Spleen (tissue), 13 donors: ENCODE measurements at places on chromosomes 5 and 9. TPM values are rescaled to one million over a fixed set of nuclear protein-coding genes. Genes with fewer than 3 reads are reported as not detected.

- no peak overlapping the region for H3K4me3 ChIP-seq
- H3K27me3 ChIP-seq: no peaks in the 10 kb centered on the region
- no peak overlapping the region for H3K27ac ChIP-seq
- no peaks in the 10 kb centered on the region for H3K36me3 ChIP-seq
Observed at GRCh38 chr5:23071682-23072081, 218.5 kb upstream of the CDH12 start.

DNA sequence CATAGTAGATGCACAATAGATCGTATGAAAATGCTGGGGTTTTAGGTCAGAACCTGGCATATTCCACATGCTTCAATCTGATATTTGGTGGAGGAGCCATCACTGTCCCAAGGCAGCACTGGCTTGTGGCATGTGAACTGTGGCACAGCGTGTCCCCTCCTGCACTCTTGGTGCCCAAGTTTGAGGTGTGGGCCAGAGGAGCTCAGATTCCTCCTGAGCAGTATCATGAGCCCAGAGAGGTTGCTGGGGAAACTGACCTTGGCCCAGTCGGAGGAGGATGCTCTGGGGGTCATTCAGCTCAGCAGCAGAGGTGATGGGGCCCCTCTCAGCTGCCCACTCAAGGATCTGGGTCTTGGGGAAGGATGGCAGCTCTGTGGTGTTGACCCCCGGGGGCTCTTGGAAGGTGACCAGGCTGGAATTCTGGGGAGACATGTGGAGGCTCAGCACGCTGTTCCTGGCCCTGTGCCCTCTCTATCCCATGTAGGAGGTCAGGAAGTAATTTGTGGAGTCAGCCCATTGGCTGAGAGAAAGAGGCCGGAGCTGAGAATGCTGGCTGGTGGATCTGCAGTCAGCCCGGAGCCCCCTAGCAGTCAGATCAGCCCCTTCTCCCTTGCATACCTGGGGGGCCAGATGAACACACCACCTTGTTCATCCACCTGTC lies 23.7 kb downstream of the FPGS start:
- peaks cover 86% of the 10 kb centered on the region for H3K4me1 ChIP-seq
- H3K27ac ChIP-seq: no peak overlapping the region
- DNase-seq: no peak
- H3K4me3 ChIP-seq: no peak overlapping the region

DNA sequence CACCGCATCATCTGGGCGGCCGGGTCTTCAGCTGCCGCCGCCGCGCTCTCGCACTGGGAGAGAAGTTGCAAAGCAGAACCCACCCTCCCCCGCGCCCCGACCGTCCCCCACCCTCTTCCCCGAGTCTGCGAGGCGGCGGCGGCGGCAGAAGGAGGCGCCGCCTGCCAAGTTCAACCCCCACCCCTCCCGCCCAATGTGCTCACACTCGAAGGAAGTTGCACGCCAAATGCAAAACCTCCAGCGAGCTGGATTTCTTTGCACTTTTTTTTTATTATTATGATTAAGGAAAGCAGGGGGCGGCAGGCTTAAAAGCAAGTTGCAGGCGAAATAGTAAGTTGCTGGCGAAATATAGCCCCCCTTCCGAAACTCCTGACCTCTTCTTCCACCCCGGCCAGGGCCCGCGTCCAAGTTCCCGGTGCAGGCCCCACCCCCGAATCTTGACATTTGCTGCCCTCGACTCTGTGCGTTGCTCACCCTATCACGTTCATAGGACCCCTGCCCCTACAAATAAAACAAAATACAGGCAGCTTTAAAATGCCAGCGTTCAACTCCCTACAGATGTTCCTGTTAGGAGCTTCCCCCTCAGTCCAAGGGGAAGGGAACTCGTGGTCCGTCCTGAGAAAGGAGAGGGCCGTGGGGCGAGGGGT lies 1.1 kb upstream of the NR3C1 start:
- H3K36me3 ChIP-seq: no peaks in the 10 kb centered on the region
- no peaks in the 10 kb centered on the region for H3K27me3 ChIP-seq
- peak overlapping the region; percentile 100 for H3K27ac ChIP-seq
- peak; percentile 92 for DNase-seq
- H3K4me1 ChIP-seq: peaks cover 27% of the 10 kb centered on the region

DNA sequence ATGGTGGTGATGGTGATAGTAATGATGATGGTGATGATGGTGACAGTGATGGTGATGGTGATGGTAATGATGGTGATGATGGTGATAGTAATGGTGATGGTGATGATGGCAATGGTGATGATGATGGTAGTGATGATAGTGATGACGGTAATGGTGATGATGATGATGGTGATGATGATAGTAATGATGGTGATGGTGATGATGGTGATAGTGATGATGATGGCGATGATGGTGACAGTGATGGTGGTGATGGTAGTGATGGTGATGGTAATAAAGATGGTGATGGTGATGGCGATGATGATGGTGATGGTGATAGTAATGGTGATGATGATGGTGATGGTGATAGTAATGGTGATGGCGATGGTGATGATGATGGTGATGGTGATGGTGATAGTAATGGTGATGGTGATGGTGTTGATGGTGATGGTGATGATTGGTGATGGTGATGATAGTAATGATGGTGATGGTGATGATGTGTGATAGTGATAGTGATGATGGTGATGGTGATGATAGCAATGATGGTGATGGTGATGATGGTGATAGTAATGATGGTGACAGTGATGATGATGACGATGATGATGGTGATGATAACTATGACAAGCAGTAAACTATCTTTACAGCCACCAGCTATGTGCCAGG lies 38.6 kb downstream of the PHF2 start:
- no peak for DNase-seq
- no peak overlapping the region for H3K4me3 ChIP-seq
- no peaks in the 10 kb centered on the region for H3K27me3 ChIP-seq

GGTA1 gene
- total RNA-seq: 12.5 TPM

- H3K27ac ChIP-seq: no peak overlapping the region
- no peaks in the 10 kb centered on the region for H3K27me3 ChIP-seq
- no peak overlapping the region for H3K4me3 ChIP-seq
- H3K36me3 ChIP-seq: no peaks in the 10 kb centered on the region
Observed at GRCh38 chr5:131942016-131942415, 3.4 kb downstream of the MEIKIN start.

DNA sequence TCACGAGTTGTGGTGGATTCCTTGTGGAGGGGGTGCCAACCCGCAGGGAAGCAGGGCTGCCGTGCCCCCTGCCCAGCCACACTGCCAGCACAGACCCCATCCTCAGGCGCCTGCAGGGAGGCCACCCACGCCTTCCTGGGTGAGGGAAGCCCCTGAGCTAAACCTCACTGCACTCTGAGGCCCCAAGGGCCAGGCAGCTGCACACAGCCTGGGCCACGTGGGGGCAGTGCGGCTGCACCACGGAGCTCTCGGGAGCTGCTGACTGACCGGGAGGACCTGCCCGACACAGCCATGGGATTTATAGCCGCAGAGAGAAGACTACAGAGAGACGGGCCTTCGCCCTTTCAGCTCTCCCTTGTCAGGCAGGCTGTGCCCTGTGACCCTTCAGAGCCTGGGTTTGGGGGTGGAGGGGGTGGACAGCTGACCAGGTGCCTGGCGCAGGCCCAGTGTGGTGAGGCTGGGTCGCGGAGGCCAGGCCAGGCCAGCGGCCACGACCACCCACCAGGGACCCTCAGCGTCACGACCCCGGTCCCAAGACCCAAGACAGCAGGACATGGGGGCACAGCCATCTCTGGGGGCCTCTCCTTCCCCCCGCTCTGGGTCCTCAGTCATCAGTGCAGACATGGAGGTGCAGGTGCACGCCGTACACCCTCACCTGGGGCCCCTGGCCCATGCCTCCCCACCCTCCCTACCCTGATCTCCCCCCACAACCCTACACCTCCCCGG lies 4.3 kb upstream of the AHRR start:
- DNase-seq: no peak
- H3K27me3 ChIP-seq: peaks cover 32% of the 10 kb centered on the region
- H3K4me1 ChIP-seq: peaks cover 15% of the 10 kb centered on the region
- H3K27ac ChIP-seq: no peak overlapping the region
- H3K4me3 ChIP-seq: no peak overlapping the region

DNA sequence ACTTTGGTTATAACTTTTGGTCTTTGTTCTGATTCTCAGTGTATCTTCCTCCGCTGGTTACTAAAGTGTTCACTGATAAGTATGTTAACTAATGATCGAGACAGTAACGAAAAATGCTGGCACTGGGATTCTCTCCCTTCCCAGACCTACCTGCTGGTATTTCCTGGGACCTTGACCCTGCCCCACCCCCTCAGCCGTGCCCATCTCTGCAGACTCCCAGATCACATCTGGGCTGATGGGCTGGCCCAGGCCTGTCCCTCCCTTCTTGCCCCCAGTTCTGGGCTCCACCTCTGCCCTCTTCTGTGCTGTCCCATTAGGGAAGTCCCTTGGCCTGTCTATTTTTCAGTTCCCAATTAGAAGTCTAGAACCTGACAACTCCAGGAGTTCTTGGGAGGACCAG lies 46.9 kb downstream of the NEURL1B start:
- no peak overlapping the region for H3K27ac ChIP-seq
- no peaks in the 10 kb centered on the region for H3K36me3 ChIP-seq
- H3K4me3 ChIP-seq: no peak overlapping the region
- peak; percentile 66 for DNase-seq

FOXD4L3 gene
- total RNA-seq: 0.39 TPM

SH3TC2 gene
- total RNA-seq: 2.5 TPM

GPR151 gene
- total RNA-seq: not detected

- H3K4me3 ChIP-seq: no peak overlapping the region
- peaks cover 8% of the 10 kb centered on the region for H3K4me1 ChIP-seq
- H3K27ac ChIP-seq: no peak overlapping the region
Observed at GRCh38 chr5:99000221-99000620, 71.4 kb upstream of the CHD1 start.

UNC13B gene
- 12.1 TPM for total RNA-seq

DNA sequence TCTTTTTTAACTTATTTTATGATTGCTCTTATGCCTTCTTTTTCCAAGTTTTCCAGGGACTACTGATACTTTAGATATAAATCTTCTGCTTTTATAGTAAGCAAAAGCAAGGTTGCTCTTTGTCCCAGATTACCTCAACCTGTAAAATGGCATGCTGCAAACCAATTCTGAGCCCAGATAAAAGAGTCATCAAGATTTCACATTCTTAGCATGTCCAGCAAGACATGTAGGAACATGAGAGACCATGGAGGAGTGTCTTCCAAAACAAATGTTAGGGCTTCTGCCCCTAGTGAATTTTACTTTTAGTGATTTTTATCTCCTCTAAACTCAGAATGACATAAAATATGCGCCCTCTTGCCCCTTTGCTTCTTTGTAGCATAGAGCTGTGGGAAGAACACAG lies 7.0 kb upstream of the CDC20B start:
- DNase-seq: no peak
- no peak overlapping the region for H3K4me3 ChIP-seq
- no peaks in the 10 kb centered on the region for H3K36me3 ChIP-seq
- no peak overlapping the region for H3K27ac ChIP-seq

NPDC1 gene
- 86.3 TPM for total RNA-seq

TMEM174 gene
- total RNA-seq: not detected
